KG1 (cell line): ENCODE measurements at places on chromosomes 3 and 15.

DNA sequence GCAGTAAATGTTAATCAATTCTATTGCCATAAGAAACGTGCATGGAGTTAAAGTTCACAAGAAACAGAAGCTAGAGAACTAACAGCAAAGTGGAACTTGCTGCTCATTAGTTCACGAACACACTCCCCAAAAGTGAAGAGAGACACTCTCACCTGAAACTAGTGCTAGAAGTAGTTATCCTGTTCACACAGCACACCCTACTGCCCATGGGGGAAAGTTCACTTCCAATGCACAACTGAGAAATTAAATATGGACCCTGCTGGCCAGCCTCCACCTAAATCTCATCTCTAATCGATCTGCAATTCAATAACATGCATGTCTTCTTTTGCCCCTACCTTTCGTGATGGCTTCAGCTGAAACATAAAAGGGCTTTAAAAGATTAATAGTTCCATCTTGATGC is 39.4 kb upstream of the FRMD4B start:
- peak; percentile 36 for DNase-seq

- no peak for DNase-seq
Measured at GRCh38 chr15:76035593-76035992, 23.4 kb upstream of the NRG4 start.

GRCh38 chr3:4977001-4977852 is 2.0 kb upstream of the BHLHE40 start:
- no peak for DNase-seq

- DNase-seq, result no peak
Measured at GRCh38 chr3:29513236-29513635, 232.4 kb downstream of the RBMS3 start.

DNA sequence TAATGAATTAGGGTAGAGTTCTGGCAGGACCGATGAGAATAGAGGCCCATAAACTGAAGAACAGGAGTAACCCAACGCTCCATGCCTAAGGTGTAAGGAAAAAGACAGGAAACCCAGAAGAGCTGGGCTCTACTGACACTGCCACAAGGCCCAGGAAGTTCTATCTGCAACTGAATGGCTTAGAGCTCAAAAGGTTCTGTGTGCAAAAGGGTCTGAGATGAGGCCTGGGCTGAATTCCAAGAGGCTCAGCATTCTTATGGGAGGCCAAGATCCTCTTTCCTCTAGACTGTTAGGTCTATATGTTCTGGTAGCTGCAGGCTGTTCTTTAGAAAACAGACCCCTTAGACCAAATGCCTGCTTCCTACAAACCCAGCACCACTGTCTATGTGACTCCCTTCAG is 30.5 kb upstream of the PRSS50 start:
- DNase-seq, result no peak

- DNase-seq, result no peak
Measured at GRCh38 chr3:55873523-55874254, 386.6 kb upstream of the WNT5A start.
